Left forelimb (tissue), 1 donor: ENCODE measurements at places on chromosomes 16 and 17.

DNA sequence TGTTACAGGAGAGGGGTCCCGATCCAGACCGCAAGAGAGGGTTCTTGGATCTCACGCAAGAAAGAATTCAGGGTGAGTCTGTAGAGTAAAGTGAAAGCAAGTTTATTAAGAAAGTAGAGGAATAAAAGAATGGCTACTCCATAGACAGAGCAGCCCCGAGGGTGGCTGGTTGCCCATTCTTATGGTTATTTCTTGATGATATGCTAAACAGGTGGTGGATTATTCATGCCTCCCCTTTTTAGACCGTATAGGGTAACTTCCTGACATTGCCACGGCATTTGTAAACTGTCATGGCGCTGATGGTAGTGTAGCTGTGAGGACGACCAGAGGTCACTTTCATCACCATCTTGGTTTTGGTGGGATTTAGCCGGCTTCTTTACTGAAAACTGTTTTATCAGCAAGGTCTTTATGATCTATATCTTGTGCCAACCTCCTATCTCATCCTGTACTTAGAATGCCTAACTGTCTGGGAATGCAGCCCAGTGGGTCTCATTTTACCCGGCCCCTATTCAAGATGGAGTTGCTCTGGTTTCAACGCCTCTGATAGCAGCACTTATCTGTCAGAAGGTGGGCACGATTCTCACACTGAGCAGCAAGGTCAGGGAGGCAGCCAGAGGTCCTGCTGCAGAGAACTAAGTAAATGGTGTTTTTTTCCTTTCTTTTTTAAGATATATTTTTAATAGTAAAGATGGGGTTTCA is 26.5 kb upstream of the XYLT2 start:
- DNase-seq: no peak

DNA sequence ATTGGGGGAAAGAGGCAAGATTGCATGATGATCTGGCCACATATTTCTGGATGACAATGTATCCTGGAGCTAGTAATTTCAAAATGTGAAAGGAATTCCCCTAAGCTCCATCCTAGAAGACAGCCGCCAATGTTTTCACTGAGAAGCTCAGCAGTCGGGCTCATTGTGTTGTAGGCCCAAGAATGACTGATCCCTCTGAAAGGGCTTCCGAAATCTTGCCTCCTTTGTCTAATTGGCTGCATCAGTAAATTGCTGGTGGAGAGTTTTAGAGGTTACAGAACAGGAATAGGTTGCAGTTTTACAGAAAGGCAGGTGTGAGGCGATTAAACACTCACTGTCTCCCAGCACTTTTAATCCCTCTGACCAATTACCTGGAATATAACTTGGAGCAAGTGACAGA is 464.1 kb upstream of the SALL1 start:
- no peak for DNase-seq

DNA sequence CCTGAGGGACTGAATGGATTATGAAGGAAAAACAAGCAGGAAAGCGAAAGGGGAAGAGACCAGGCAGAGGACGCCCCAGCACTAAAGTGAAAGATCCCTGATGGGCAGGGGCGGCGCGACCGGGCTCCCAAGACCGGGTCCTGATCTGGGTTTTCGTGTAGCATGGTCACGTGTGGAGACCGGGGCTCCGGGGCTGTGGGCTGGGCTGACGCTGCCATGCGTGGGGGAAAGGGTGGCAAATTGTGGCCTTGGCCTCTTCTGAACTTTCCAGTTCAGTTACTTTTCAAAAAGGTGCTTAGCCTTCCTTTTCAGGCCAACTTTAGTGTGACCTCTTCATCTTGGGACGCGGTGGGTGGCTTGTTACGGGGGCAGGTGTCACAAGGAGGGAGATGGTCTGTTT is 57.5 kb downstream of the METRNL start:
- no peak for DNase-seq

DNA sequence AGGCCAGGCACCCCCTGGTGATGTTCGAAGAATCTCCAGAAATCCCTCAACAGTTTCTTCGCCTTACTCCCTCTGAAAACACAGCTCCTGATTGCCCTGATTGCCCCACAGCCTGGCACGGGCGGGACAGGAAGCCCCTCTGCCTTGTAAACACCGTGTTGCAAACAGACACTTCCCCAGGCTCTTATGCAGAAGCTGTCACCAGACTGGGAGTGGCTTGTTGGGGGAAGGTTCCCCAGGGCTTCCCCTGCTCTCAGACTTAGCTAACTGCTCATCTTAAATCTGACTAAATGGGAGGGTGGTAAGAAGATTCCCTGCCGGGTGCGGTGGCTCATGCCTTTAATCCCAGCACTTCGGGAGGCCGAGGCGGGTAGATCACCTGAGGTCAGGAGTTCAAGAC is 11.2 kb downstream of the PIK3R5 start:
- DNase-seq: no peak

GRCh38 chr17:43810226-43810715 is 22.7 kb downstream of the MPP3 start:
- no peak for DNase-seq

DNA sequence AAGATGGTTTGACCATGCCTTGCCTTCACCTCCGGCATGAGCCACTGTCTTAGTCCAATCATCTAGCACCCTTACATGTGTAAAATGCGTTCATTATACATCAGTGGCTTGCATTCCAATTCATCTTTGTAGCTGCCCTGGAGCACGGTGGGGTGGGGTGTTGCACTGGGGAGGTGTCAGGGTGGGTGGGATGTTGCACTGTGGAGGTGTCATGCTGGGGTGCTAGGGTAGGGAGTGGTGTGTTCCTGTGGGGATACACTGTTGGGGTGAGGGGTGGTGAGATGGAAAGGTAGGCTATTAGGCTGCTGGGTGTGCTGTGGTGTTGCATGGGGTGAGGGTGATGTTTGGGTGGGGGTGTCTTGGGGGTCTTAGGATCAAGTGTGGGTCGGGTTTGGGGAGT is 47.0 kb downstream of the NLRC5 start:
- DNase-seq: no peak

- DNase-seq: no peak
Measured at GRCh38 chr16:29825145-29826044, 5.1 kb downstream of the MVP start.

- DNase-seq: no peak
Measured at GRCh38 chr16:30087181-30087898, 4.4 kb downstream of the TBX6 start.

GRCh38 chr16:83804366-83804765 is 3.4 kb upstream of the HSBP1 start:
- no peak for DNase-seq

DNA sequence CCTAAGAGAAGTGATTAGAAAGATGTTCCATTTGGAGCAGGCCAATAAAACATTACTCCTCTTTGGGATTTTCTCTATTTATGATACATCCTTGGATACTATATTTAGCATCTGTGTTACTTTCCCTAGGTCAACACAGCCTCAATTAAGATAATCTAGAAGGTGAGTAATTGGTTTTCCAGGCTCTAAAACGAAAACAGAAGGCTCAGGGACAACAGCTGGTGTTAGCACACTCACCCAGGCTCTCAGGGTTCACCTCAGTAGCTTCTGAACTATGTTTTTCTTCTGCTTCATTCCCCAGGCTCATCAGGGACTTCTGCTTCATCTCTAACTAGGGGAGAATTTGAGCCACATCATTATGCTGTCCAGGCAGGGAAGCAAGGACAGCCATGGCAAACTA is 76.6 kb downstream of the ZZEF1 start:
- DNase-seq: no peak

- DNase-seq: no peak
Measured at GRCh38 chr16:11253995-11254912, 1.8 kb downstream of the SOCS1 start.

- no peak for DNase-seq
Measured at GRCh38 chr16:11196286-11196828, 59.6 kb downstream of the SOCS1 start.

DNA sequence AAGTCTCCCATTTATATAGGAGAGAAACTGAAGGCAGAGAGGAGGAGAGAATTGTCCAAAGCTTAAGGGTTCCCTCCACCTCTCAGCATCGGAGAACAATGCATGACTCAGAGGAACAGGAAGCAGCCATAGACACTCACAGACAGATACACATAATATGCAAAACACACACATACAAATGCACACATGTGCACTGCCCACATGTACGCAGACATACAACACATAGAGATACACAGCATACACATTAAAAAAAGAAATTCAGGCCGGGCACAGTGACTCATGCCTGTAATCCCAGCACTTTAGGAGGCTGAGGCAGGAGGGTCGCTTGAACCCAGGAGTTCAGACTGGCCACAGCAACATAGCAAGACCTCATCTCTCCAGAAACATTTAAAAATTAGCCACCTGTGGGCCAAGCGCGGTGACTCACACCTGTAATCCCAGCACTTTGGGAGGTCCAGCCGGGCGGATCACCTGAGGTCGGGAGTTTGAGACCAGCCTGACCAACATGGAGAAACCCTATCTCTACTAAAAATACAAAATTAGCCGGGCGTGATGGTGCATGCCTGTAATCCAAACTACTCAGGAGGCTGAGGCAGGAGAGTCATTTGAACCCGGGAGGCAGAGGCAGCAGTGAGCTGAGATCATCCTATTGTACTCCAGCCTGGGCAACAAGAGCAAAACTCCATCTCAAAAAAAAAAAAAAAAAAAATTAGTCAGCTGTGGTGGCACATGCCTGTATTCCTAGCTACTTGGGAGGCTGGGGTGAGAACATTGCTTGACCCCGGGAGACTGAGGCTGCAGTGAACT is 11.3 kb downstream of the ERAL1 start:
- DNase-seq: no peak

DNA sequence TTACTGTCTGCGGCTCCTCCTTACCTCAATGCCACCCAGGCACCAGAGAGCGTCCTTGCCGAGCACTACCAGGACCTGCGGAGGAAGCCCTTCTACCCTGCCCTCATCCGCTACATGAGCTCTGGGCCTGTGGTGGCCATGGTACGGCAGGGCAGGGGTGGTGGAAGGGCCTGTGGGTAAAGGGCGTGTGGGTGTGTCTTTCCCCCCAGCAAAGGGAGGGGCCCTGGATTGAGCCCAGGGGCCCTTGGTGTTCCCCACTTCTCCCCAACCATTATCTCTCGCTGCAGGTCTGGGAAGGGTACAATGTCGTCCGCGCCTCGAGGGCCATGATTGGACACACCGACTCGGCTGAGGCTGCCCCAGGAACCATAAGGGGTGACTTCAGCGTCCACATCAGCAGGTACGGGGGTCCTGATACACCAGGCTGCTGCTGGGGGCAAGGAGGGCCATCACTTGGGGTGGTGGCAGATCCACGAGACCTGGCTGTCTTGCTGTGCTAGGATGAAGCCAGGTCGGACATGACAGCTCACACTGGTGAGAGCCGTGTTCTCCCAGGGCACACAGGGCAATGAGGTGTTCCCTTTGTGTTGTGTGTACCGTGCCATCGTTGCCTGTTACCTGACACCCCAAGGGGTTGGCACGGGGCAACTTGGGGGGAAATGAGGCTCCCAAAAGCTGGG is 2.2 kb upstream of the DECR2 start:
- no peak for DNase-seq

DNA sequence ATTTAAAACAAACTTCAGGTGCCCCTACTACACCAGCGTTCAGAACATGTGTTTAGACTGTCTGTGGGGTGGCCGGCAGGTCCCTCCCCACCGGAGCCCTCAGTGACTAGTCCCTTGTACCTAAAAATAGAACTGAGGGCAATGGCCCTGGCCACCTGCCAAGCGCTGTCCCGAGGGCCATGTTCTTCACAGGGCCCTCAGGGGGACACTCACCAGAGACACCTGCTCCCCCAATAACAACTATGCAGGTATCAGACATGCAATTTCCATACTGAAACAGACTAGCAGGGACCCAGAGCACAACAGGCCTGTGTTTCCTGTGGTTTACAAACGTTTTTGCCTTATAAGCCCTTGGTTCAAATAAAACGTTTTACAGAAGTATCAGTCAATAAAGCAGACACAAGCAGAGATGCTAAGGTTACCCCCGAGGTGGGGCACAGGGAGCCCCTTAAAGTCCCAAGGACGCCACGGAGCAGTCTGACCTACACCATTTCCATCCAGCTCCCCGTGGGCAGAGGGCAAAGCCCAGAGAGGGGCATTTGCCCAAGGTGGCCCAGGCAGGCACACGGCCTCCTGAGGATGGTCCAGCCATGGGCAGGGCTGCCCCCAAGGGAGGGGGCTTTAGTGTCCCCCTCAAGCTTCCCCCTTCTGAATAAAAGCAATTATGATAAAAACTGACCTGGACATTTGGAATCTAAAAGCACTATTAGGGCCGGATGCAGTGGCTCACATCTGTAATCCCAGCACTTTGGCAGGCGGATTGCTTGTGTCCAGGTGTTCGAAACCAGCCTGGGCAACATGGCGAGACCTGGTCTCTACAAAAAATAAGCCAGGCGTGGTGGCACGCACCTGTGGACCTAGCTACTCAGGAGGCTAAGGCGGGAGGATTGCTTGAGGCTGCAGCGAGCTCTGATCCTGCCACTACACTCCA is 896 bp upstream of the MYLK3 start:
- DNase-seq: no peak

- no peak for DNase-seq
Measured at GRCh38 chr16:71920658-71921057, 25.3 kb downstream of the IST1 start.

- no peak for DNase-seq
Measured at GRCh38 chr17:74635418-74635817, 11.9 kb upstream of the CD300E start.

DNA sequence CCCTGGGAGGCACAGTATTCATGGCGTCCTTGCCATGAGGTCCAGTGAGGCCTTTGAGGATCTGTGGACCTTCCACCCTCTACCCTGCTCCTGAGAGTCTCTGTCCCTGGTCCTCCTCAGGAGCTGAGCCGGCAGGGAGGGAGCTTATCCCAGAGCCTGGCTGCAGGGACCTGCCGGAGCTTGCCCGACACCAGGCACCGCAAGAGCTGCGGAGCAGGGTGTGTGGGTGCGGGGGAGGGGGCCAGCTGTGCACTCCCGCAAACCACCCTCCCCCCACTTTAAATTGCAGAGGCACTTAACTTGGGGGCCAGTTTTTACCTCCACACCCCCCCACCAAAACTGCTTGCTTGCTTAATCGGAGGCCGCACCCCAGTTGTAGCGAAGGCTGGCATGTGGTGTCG is 609 bp upstream of the ZNF750 start:
- no peak for DNase-seq

- DNase-seq: no peak
Measured at GRCh38 chr16:88281858-88282563, 100.7 kb upstream of the ZNF469 start.

DNA sequence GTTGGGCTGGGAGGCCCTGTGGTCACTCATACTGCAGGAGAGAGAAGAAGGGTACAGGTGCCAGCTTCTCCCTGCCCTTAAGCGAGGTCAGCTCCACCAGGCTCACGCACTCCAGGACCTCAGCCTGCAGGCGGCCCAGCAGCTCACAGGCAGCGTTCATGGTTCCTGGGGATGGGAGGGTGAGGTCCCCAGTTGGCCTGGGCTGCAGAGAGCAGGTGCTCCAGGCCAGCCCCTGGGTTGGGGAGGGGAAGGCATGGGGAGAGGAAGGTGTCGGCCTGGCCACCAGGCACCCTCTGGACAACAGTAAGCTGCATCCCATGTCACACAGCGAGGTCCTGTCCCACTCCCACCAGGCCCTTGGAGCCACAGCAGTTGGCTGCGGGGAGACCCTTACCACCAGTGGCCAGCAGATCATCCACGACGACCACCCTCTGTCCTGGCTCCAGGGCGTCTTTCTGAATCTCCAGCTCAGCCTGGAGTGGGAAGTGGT is 2.0 kb downstream of the APRT start:
- DNase-seq: no peak
